Kidney epithelial cell (primary cell): ENCODE measurements at places on chromosomes 5 and 9. TPM values are rescaled to one million over a fixed set of nuclear protein-coding genes. Genes with fewer than 3 reads are reported as not detected.

Gene SLC6A18
- total RNA-seq: not detected in 2 replicates

GRCh38 chr9:137056739-137057415 lies 3.0 kb upstream of the ENTPD2 start:
- DNase-seq: no peak

GRCh38 chr5:53877243-53877642 lies 316.8 kb downstream of the NDUFS4 start:
- DNase-seq: no peak

DNA sequence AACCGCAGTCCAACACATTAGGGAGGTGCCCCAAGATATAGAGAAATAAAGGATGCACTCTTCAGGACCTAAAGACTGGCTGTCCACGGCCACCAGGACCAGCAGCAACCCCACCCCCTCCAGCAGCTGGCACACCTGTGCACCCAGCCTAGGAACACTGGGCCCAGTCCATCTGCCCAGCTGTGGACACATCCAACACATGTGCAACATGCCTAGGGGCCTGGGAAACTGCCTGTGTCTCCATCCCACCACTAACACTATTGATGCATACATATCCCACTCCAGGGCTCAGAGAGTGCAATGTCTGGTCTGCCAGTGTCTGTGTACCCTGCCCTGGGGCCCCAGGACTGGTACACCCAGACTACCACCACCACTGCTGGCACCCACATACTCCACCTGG lies 1781.3 kb downstream of the MAT2B start:
- no peak for DNase-seq
